Gastrocnemius medialis (tissue), 4 donors: ENCODE measurements at places on chromosomes 3 and 15. TPM values are rescaled to one million over a fixed set of nuclear protein-coding genes. Genes with fewer than 3 reads are reported as not detected.

DNA sequence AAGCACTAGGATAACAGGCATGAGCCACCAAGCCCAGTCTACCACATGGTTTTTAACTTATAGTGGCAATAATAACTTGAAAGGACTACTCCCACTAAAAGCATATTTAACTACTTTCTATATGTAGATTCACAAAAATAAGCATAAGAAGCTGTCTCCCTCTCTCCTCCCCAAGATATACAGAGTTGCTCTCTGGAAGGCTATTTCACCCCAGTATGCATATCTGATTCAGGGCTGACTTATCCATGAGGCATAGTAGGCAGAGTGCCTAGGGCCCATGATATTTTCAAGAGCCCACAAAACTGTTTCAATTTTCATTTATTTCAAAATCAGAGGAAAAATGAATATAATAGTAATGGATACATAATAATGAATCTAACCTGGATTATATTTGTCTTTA, 20.5 kb downstream of the ATP8B4 start:
- no peak overlapping the region for H3K4me3 ChIP-seq
- no peak for DNase-seq
- H3K4me1 ChIP-seq = no peaks in the 10 kb centered on the region
- H3K27me3 ChIP-seq = no peaks in the 10 kb centered on the region
- no peaks in the 10 kb centered on the region for H3K36me3 ChIP-seq

- no peaks in the 10 kb centered on the region for H3K36me3 ChIP-seq
- H3K27ac ChIP-seq = no peak overlapping the region
Measured at GRCh38 chr15:101441696-101442095, 47.8 kb downstream of the PCSK6 start.

DNA sequence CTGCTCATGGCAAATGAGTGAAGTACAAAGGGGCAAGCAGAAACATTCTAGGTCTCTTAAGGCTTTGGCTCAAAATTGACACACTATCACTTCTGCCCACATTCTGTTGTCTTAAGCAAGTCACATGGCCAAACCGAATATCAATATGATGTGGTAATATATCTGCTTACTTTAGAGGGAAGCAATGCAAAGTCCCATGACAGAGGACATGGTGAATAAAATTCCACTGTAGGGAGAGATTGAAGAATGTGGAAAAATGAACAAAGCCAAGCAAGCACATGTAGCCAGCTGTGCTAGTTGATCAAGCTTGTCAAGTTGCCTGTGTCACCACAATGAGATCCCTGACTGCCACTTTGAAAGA, 11.2 kb upstream of the TBC1D5 start:
- no peak overlapping the region for H3K27ac ChIP-seq
- no peaks in the 10 kb centered on the region for H3K36me3 ChIP-seq
- no peaks in the 10 kb centered on the region for H3K27me3 ChIP-seq
- H3K4me1 ChIP-seq = no peaks in the 10 kb centered on the region
- DNase-seq = no peak
- H3K4me3 ChIP-seq = no peak overlapping the region

DNA sequence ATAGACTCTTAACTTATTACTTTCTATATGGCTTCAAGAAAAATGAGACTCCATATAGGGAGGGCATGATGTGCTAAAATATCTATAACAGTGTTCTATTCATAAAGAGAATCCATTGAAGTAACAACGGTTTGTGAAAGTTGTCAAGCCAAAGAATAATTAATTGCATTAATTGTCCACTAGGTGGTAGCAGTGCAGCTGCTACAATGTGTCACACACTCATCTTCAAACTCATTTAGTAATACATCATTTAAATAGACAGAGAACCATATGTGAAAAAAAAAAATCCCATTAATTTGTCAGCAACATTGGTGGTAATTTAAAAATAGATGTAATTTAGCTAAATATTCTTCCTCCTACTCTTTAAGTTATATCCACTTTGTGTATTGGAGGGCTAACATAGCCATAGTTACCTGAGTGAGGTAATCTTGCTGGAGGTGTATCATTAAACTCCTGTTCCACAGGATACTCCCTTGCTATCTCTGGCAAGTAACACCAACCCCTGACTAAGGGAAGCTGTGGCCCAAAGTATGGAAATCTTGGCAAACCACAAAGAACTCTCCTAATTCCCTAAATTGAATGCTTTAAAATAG, 3.7 kb upstream of the CPA3 start:
- no peaks in the 10 kb centered on the region for H3K36me3 ChIP-seq
- DNase-seq = no peak
- H3K4me3 ChIP-seq = no peak overlapping the region
- H3K27ac ChIP-seq = no peak overlapping the region

GRCh38 chr15:99165020-99165790, 60.3 kb downstream of the SYNM start:
- H3K27me3 ChIP-seq = no peaks in the 10 kb centered on the region
- DNase-seq = no peak
- peak overlapping the region; percentile 17 for H3K27ac ChIP-seq

- H3K27ac ChIP-seq = no peak overlapping the region
- H3K4me3 ChIP-seq = no peak overlapping the region
- no peaks in the 10 kb centered on the region for H3K27me3 ChIP-seq
- no peaks in the 10 kb centered on the region for H3K36me3 ChIP-seq
- DNase-seq = no peak
Measured at GRCh38 chr3:83216919-83217594, 1455.6 kb upstream of the GBE1 start.

The ZKSCAN7 gene
- total RNA-seq = 1.2 TPM
